Heart right ventricle (tissue), 16 donors: ENCODE measurements at places on chromosomes 6 and 20. TPM values are rescaled to one million over a fixed set of nuclear protein-coding genes. Genes with fewer than 3 reads are reported as not detected.

XKR7 gene
- total RNA-seq, result not detected

MAP3K5 gene
- total RNA-seq, result 26.6 TPM

MCM3 gene
- 27.3 TPM for total RNA-seq

DUSP22 gene
- 70.4 TPM for total RNA-seq

HLA-DQA2 gene
- 3.7 TPM for total RNA-seq

SLPI gene
- total RNA-seq, result not detected

DNA sequence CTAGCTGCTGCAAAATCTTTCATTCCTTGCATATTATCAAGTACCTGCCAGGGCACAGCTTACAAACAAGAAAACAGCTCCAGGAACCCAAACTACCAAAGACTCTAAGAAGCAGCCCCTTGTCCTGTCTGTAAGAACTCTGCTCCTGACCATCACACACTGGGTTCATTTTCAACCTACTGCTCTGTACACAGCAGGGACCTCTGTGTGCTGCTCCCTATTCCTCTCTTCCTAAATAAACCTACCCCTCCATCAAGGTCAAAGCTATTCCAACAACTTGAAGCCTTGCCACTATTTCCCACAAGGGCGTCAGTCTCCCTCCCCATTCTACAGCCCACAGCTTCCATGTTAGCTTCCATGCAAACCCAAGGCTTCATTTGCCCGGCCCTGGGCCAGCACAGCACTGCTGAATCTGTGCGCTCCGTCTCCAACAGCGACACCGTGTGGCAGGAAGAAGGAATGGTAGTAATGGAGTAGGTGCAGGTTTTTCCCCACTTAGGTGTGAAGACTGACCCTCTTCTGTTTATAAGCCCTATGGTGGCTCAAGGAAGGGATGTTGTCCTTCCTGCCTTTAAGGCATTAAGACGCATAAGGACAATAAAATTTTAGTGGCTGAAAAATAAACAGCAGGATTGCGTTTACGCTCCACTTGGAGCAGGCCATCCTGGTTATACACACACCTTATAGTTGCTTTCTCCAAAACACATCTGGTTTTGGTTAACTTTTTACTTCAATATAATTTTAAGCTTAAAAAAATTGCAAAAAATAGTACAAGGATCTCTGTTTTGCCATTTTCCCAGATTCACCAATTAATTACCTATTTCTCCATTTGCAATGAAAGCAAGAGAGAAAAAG lies 115.2 kb upstream of the NXT1 start:
- peak; percentile 73 for DNase-seq

- no peak for DNase-seq
Measured at GRCh38 chr6:21780679-21781078, 187.1 kb downstream of the SOX4 start.

- DNase-seq, result no peak
Measured at GRCh38 chr6:127618729-127619128, 41.8 kb downstream of the C6orf58 start.

- DNase-seq, result no peak
Measured at GRCh38 chr6:104559435-104560202, 300.1 kb downstream of the HACE1 start.

GRCh38 chr6:41502917-41503671 lies 43.1 kb upstream of the FOXP4 start:
- peak; percentile 20 for DNase-seq

DNA sequence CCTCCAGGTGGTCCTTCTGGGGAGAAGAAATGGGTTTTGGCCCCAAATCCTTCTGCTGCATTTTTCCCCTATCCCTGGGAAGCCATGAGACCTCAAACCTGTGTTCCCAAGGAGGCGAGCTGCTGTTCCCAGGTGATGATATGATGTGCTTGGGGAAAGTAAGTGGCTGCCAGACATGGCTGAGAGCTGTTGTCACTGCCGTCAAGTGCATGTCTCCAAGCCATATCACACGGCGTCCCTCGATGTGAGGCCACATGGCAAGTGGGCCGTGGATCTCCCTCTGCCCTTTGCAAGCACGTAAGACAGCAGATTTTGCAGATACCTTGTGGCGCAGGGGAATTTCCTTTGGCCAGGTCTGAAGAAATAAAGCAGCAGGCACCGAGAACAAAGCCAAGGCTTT lies 103.7 kb upstream of the CD93 start:
- no peak for DNase-seq

DNA sequence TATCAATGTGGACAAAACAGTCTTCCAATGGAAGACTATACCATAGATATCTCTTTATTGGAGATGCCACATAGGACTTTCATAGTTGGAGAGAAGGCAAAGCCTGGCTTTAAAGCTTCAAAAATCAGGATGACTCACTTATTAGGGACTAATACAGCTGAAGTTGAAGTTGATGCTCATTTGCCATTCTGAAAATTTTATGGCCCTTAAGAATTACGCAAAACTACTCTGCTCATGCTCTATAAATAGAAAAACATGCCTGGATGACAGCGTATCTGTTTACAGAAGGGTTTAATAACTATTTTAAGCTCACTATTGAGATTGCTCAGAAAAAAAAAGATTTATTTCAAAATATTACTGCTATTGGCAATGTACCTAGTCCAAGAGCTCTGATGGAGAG lies 155.5 kb upstream of the DST start:
- no peak for DNase-seq

- no peak for DNase-seq
Measured at GRCh38 chr6:122803171-122803661, 14.2 kb downstream of the SMPDL3A start.

- DNase-seq, result no peak
Measured at GRCh38 chr20:36855241-36855657, 20.7 kb upstream of the TLDC2 start.
